Activated CD4-positive, alpha-beta T cell treated with anti-CD3 and anti-CD28 coated beads, Interleukin-2, amount 10 ng/mL, durations not matched to agents 7 days and 5 days (primary cell): ENCODE measurements at places on chromosomes 4 and X.
A peak's percentile ranks its signal among the peaks of the same experiment; 100 is the strongest.

- no peak for DNase-seq
Observed at GRCh38 chr4:40317916-40318658, 17.0 kb upstream of the CHRNA9 start.

DNA sequence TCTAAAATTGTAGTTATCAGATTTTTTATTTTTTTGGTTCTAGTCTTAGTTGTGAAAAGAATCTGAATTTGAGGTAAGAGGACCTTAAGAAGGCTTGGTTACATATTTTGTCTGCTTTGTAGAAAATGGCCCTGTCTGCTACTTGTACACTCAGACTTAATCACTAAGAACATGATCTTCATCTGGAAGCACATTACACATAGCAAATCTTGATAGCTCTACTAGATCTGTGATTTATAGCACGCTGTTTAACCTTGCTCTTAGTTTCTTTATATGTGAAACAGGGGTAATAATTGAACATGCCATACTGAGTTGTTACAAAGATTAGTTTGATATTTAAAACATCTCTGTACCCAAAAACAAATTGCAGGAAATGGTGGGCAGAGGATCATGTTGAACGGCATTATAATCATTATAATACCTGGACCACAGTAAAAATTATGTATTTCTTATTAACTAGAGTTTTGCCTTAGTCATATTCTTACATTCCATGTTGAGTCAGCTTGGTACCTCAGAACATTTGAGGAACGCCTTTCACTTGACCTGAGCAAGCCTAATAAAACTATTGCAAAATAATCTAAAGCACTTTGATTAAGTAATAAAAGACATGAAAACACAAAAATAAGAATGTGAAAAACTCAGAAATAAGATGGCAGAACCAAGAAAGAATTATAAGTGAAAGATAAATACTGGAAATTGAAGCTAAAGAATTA, 738.0 kb upstream of the AADAT start:
- DNase-seq: no peak

DNA sequence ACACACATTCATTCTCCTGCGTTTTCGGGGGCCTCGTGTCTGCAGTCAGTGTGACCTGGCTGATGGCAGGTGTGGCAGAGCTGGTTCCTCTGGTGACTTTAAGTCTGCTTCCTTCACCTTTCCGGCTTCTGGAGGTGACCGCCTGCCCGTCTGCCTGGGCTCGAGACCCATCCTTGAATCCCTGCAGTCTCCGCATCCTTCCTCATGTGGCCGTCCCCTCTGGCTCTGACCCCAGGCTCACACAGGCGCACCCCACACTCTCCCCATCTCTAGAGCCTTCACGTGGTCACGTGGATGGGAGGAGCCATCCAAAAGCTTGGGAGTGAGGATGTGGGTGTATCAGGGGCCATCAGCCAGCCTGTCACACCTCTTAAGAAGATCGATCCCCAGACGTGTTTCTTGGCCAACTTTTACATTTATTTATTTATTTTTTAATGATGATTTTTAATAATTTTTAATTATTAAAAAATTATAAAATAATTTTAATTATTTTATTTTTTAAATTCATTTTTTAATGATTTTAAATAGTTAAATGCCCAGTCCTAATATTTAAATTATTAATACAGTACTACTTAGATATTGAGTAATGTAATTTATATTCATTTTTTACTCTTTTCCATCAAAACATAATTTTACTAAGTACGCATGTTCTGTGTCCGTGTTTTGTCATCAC, 20.9 kb downstream of the RGS12 start:
- DNase-seq: no peak

DNA sequence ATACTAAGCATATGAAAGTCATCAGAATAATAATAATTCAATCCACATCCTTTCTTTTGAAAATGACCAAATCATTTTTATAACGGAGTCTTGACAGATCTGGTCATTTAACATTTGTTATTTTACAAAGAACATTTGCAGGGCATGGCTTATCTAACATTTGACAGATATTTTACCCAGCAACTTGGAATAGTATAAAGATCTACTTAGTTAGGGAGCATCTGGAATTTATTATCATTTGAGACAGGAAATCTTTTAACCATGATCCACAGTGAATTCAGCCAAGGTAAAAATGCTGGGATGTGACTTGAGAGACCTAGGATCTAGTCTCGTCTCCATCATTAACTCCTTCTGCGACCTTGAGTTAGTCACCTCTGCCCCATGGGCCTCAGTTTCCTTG, 22.4 kb downstream of the STARD8 start:
- DNase-seq: no peak

DNA sequence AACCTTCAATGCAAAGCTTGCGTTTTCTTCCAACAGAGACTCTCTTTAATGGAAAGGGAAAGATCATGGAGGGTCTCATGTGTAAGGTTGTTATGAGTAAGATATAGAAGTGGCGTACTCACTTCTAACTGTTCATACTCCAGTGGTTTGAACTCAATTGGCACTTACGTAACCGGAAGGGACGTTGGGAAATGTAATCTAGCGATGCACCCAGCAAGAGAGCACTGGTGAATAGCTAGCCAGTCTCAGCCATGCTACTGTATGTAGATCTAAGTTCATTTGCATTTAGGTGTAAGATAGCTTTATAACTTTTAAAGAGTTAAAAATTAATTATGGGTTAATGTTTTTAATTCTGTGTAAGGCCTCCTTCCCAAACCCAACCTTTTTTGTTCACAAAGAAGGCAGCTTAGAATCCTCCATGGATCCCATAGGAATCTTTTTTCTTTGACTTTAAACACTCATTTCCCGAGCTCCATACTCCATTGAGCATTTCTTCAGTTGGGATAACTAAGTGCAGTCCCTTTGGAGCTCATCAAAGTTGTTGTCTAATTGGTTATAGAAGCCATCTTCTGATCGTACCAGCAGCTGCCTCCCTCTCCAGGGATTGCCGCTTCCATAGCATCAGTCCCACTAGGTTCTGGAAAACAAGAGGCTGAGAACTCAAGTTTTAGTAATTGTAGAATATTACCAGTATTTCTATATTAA, 191.1 kb downstream of the RAPGEF2 start:
- DNase-seq: no peak

GRCh38 chrX:21802054-21802670, 37.3 kb upstream of the MBTPS2 start:
- DNase-seq: no peak

DNA sequence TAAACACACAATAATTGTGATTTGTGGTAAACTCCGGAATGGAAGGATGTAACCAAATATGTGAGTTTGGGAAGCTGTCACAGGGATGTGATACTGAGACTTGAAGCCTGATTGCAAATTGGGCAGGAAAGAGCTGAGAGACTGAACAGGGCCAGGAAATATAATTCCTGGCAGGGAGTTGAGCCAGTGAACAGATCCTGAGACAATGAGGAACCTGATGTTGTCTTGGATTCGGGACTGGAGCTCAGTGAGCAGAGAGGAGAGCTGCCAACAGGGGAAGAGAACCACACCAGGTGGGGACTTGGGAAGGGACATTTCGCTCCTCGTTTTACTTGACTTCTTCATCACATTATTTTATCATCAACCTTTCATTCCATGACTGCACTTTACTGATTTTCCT, 386.0 kb downstream of the TLL1 start:
- no peak for DNase-seq

DNA sequence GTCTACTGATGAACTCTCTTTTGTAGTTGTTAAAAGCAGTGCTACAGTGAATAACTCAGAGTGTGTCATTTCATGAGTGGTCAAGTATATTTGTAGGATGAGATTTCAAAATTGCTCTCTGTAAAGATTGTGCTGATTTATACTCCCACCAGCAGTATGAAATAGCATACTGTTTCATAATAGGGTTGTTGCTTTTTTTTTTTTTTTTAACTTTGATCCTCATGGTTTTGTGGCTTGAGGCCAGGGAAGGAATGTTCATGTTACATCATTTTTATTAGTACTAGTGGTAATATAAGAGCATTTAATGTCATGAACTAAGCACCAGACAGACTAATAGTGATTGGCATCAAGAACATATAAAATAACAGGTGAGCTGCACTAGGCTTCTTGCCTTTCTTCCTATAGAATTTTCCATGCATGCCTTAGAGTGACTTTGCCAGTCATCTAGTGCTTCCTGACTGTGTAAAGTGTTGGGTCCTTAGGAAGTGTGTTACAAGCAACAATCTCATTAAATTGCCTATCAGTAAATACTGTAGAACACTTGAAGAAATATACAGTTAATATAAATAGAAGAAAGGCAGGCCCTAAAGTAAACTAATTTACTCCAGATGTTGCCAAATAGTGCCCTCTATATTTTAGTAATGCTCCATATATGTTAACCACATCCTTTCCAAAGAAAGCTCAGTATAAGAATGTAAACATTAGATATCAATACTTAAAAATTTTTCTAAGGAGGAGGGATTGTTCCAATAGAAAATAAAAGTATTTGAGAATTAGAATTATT, 38.6 kb upstream of the MSMO1 start:
- DNase-seq: no peak

- no peak for DNase-seq
Observed at GRCh38 chr4:115272185-115272584, 158.8 kb upstream of the NDST4 start.

DNA sequence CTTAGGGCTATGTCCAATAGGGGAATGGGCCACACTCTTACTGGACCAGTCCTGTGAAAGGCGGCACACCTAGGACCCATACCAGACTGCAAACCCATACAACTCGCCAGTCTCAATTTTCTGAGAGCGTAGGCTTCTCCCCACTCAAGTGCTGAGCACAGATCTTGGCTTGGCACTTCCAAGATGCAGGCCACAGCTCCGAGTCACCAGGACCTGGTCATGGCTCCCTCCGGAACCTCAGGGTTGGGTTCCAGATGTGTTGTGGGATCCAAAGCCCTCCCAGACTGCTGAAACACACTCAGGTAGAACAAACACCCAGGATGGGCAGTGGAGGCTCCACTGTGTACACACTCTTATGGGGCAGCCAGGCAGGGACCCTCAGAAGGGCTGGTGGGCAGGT, 103.3 kb downstream of the TMEM144 start:
- DNase-seq: no peak

DNA sequence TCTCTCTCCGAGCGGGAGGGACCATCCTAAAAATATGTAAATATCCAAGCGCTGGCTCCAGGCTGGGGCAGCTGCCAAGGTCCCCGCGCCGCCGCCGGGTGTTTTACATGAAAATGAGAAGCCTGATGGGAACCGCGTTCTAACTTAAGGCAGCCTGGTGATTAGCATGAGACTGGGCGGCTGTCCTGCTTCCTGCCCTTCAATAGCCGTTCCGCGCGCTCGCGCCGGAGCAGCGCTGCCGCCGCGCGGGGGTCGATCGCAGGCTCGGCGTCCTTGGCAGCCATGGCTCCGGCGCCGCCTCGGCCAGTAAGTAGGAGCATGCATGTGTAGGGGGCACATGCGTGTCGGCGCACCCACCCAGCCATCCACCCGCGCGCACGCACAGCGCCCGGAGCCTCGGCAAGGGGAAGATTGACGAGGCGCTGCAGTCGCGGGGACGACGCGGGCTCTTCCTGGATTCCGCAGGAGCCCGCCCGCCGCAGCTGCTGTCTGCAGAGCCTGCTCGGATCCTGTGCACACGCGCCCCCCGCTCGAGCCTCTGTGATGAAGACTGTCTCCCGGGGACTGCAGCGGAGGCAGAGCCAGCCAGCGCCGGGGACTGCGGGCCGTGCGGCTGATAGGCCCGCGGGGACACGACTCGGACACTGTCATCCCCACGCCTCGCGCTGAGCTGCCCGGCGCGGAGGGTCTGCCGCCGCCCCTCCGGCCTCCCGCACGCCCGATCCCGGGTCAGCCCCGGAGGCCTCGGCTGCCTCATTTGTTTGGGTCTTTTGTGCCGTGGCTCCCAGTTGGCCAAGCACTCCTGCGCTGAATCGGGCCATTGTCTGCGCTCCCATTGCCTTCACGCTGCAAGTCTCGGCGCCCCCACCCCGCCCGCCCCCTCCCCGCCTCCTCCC, 734 bp downstream of the STOX2 start:
- peak; percentile 6 for DNase-seq

GRCh38 chrX:150582338-150582948, 14.0 kb downstream of the MTM1 start:
- no peak for DNase-seq

DNA sequence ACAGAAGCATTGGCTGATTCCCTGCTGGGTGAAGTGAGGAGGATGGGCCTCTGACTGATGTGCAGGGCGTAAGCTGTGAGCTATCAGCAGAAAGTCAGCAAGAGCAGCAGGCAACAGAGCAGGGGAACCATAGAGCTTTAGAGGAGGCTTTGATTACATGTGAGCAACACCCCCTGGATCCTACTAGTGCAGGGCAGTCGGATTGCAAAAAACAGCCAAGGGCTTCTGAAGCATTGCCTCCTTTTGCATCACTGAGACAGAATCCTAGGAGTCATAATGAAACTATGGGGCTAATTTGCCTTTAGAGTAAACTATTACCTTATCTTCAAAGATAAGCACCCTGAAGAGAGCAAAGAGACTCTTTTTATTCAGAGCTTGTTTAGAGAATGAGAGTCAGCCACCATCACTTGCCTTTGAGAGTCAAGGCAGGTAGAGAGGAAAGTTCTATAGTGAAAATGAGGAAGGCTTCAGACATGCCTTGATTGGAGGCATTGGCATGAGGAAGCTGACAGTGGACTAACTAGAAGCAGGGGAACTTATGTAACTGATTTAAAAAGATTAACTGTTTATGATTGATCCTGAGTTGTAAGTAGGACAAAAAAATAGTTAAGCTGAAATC, 420.3 kb downstream of the PDHA2 start:
- DNase-seq: no peak

- no peak for DNase-seq
Observed at GRCh38 chrX:129689796-129690195, 35.0 kb upstream of the APLN start.

- no peak for DNase-seq
Observed at GRCh38 chr4:185384930-185385331, 10.8 kb downstream of the LRP2BP start.

- DNase-seq: no peak
Observed at GRCh38 chrX:2548711-2549423, 48.1 kb upstream of the DHRSX start.

GRCh38 chr4:82704156-82704555, 94.4 kb downstream of the SCD5 start:
- DNase-seq: no peak

GRCh38 chr4:156322592-156322991, 368.9 kb upstream of the CTSO start:
- DNase-seq: no peak
